ENCODE measurements at places on chromosomes 6 and 20.

DNA sequence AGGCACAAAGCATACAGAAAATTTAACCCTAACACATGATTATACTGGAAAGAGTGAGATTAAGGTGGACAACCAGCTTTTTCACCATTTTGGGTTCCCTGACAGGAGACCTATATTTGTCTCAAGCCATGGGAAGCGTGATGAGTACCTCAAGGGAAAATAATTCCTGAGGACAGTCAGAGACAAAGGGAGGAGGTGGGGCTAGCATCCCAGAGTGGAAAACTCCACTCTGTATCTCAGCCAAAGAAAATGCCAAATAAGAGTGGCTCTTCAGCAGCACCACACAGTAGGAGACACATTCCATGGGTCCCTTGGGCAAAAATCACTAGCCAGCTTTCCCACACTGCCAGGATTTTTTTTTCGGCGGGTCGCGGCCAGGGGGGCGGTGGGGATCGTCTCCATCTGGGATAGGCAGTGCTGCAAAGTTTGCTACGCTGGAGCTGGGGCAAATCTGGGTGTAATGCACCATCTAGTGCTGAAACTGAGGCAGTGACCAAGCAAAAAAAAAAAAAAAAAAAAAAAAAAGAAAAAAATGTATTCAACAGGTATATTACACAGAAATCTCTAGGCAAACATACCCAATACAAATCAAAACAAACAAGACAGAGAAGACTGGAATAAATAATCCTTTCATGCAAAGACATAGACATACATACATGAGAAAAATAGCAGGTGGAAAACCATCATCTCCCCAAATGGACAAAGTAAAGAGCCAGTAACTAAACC, 77.3 kb upstream of the SLC35F1 start:
- DNase-seq, result no peak

GRCh38 chr6:920512-920911, 227.6 kb upstream of the EXOC2 start:
- no peak for DNase-seq

DNA sequence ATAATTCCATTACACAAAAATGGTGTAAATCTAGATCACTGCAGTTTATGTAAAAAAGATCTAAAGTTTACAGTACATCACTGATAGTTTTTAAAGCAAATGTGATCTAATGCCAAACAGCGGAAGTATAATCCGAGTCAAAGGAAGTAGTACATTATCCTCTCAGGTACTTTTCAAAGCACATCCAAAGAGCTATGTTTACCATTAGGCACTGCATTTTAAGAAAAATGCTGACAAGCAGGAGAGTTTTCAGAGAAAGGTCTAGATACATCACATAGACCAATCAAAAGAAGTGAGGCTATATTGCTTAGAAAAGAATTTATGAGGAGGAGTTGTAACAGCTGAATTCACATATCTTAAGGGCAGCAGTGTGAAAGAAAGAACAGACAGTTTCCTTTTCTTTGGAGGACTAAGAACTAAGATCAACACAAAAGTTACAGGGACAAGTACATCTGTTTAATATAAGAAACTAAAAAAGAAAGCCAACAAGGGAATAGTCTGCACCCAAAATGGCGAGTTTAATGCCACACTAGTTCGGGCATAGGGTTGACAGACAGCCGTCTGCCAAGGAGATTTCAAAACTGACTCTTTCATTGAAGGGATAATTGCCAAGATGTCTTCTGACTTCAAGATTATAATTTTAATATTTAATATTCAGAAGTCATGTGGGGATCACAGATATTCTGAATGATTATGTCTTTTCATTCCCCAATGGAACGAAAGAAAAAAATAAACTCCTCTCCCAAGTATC, 1.4 kb downstream of the ZNF184 start:
- no peak for DNase-seq

GRCh38 chr6:166569206-166569605, 17.3 kb downstream of the RAMACL start:
- DNase-seq, result no peak

DNA sequence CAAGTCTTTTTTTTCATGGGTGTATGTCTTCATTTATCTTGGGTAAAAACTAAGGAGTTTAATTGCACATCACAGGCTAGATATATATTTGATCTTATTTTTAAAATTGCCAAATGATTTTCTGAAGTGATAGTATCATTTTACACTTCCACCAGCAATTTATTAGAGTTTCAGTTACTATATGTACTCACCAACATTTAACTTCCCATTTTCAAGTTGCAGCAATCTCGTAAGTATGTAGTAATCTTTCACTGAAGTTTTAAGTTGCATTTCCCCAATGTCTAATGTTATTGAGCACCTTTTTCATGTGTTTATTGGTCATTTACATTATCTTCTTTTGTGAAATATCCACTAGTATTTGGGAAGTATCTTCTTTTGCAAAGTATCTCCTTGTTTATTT, 277.4 kb upstream of the CNR1 start:
- DNase-seq, result no peak

GRCh38 chr6:108838101-108838717, 10.0 kb upstream of the ARMC2 start:
- DNase-seq, result no peak

DNA sequence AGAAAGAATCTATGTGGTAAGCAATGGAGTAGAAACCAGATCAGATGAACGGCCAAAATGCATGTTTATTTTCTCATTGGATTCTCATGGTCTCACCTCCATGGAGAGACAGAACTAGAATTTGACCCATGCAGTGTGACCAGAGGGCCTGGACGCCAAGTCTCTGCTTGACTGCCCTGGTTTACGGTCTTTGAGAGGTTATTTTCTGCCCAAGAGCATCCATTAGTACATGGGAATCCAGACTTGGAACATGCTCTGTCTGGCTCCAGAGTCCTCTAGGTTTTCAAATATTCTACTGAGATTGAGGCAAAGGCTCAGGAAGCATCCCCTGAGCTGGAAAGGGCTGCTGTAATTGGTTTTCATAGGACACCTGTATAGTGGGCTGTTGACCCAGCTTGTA, 45.5 kb upstream of the UST start:
- DNase-seq, result no peak

DNA sequence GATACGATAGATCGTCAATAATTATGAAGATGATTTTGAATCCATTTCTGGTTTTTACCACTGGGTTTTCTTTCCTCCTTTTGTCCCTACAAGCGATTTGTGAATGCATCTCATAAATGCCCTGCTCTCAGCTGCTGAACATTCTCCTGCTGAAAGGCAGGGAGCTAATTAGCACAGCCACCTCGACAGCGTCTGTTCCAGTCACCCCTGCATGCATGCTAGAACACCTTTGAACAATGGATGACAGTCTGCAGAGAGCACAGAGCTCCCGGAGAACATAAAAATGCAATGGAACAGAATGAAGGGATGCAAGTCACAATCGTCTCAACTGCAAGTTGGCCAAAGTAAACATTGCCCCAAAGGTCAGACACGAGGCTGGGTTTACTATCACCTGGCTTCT, 105.8 kb downstream of the SLC35B3 start:
- no peak for DNase-seq

DNA sequence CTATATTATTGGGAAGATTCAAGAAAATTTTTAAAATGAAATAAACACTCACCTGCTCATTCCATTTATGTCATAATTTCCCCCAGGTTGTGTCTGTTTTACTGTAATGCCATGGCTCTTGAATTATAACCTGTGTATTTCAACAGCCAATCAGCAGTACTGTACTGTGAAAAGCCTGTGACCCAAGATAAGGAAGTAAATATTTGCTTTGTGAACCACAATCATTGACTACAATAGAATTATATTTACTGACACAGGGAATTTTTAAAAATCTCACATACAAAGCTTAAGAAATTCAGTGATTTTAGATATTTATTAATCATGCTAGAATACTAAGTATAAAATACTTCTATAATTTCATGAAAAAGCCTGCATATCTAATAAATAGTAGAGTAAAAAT, 6.0 kb downstream of the RGS17 start:
- DNase-seq, result no peak

DNA sequence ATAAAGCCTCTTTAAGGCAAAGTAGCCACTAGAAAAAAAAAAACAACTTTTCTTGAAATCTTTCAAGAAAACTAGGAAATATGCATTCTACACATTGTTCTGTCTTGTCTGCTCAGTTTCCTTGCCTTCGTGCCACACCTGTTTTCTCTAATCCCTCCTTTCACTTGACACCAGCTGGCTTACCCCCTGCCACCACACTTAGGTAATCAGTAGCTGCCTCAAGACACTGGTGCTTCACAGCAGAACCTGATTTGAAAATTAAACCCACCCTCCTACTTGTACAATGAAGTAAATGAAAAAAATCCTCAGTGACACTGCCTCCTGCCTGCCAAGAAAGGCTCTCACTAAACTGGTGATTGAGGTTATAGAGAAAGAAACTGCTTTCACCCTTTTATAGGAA, 45.8 kb upstream of the SCML4 start:
- DNase-seq, result no peak

DNA sequence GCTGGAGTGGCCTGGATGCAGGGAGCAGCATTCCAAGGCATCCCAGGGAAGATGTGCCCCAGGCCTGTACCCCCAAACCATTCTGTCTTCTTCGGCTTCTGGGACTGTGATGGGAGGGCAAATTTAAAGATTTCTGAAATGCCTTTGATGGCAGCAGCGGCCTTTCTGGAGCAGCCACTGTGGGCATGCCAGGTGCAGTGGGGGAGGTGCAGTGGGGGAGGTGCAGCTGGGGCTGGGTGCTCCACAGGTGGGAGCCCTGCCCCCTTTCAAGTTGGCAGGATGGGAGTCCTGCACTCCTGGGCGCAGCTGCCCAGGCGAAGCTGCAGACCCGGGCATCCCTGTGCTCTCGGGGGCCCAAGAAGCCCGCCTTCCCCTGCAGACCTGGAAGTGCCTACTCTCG, 293.5 kb upstream of the MOCS1 start:
- peak; percentile 30 for DNase-seq

DNA sequence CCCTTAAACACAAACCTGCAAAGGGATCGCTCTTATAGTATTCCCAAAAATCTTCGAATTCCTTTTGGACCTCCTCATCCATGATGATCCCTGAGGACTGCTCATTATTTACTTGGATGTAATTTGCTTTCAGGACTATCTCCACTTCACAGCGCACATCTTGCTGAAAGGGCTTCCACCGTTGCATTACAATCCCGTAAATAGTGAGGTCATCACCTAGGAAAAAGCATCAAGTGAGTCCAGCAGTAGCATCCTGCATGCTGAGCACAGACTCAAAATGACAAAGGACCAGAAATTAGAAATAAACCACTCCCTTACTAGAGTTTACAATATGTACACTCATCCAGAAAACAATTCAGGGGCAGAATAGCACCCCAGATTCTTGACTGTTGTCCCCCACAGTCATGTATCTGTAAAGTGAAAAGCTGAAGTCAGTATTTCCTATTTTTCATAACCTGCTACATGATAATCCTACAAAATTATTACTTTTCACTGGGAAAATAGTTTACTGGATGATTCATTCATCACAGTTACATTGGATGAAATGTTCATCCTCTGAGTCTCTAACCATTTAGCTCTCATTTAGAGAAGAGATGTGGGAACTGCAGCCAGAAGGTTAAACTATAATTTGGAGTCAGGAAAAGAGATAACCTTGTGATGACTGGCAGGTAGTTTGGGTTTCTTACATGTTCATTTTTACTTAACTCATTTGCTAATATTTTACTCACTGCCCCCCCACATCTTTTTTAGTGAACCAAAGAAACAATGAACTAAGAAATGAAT, 17.2 kb downstream of the MCM9 start:
- DNase-seq, result no peak

GRCh38 chr6:2782825-2783187, 17.6 kb downstream of the WRNIP1 start:
- no peak for DNase-seq

Data from NCI-H510A (cell line).